ENCODE measurements at places on chromosomes 16 and 17.
A peak's percentile ranks its signal among the peaks of the same experiment; 100 is the strongest.

GRCh38 chr16:57536306-57537193, at the start of gene CCDC102A:
TSS of gene CCDC102A (minus strand) at chr16:57536571. CDS start at chr16:57529177, 7,394 bp downstream.
- peak; percentile 54 for DNase-seq

- DNase-seq, result peak; percentile 30
Observed at GRCh38 chr17:38705803-38706504, 881 bp downstream of the MLLT6 start.

DNA sequence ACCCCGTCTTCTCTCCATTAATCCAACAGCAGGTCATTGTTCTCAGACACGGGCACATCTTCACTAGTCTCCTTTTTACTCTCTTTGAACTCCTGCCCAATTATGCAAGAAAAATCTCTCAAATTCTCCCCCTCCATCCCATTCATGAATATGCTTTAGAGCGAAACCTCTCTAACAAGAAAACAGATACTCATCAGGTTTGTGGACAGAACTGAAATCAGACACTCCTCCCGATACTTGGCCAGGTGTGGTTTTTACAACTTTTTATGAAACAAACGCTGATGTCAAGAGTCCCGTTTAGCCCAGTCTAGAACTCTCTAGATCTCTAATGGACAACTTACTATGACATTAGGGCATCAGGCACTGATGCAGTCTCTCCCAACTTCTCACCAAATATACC, 40.9 kb downstream of the PIK3R5 start:
- peak; percentile 45 for DNase-seq

- DNase-seq, result no peak
Observed at GRCh38 chr17:57341611-57342540, 85.6 kb downstream of the MSI2 start.

- DNase-seq, result no peak
Observed at GRCh38 chr16:28145796-28146195, 66.0 kb downstream of the XPO6 start.

Measured in CD4-positive, CD25-positive, alpha-beta regulatory T cell (primary cell).